NCI-H2107 (cell line): ENCODE measurements at places on chromosomes 4 and X.

DNA sequence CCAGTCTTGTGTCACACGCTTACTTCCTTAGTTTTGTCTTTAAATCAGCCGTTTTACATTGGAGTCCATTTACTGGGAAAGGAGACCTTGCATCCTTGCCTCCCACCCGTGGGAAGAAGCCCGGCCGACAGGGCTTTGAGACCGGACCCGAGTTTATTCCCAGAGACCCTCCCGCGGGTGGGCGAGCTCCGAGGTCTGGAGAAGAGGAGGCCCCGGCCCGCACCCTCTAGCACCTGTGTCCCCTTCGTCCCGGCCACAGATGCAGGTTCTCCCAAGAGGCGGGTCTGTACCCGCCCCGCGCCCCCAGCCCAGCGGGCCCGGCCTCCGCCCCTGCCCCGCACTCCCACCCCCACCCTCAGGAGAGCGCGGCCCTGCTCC, 3.8 kb upstream of the SLC26A1 start:
- DNase-seq, result no peak

GRCh38 chr4:186942758-186943377, 219.2 kb upstream of the FAT1 start:
- no peak for DNase-seq

DNA sequence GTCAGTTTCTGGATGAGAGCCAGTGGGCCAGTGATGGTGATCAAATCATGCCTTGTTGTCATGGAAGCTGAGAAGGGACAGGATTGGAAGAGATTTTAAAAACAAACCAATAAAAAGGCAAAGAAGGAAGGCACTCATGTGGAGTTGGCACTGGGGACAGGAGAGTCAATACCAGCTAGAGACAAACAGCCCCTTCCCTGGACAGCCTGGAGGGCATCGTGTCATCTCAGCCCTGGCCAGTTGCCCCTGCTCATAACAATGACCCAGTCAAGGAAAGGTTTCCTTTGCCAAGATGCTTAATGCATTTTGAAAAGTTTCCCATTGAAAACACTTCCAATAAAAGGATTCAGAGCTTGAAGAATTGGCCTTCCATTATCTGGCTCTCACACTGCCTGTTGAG, 55.5 kb downstream of the SCML1 start:
- DNase-seq, result no peak

- no peak for DNase-seq
Measured at GRCh38 chr4:79923281-79923680, 149.7 kb downstream of the ANTXR2 start.

- no peak for DNase-seq
Measured at GRCh38 chrX:16594490-16594889, 55.5 kb upstream of the S100G start.

DNA sequence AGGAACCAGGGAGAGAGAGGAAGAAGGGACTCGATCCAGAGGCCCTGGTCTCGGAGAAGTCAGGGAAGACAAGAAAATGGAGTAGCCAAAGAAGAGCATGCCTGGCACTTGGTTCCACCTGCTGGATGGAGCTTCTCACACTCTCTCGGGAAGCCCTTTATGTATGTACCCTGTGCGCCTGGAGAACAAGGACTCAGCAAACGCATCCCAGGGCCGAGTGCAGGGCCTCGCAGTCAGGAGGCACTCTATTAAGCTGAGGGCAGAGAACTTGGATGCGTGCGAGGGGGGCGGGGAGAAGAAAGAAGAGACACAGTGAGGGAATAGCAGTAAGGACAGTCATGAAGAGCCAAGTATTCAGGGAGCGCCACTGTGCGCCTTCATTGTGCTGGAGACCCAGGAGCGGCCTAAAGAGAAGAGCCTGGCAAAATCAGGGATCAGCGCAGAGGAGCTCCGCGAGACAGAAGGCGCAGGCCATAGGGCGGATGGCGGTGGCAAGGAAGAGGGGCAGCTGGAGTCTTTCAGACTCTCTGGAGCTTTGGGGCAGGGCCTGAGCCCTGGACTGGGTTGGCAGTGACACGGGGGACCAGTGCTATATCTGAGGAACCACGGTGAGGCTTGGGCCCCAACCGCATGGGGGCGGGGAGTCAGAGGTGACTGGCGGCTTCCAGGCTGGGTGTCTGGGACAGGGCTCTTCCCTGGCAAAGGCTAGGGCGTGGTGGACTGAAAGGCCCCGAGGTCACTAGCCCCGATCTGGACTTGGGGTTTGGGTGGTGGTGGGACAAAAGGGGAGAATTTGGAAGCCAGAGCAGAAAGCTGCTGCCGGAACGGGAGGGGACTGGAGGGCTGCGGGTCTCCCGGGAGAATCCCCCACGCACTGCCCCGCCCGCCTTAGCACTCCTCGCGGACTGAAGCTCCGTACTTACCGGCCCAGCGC, 1.9 kb upstream of the SEPTIN6 start:
- DNase-seq, result no peak

DNA sequence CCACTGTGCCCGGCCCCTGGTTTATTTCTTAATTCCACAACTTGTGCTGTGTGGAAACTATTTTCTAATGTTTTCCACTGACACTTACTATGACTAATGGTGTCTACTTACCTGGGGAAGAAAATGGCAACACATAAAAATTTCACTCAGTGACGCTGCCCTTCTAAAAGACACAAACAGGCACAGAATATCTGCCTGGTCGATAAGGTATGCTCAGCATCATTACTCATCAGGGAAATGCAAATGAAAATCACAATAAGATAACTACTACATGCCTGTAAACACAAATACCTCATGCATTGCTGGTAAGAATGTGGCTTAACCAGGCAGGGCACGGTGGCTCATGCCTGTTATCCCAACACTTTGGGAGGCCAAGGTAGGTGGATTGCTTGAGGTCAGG, 61.6 kb downstream of the UBE2K start:
- no peak for DNase-seq

- DNase-seq, result no peak
Measured at GRCh38 chrX:153779891-153780677, 757 bp upstream of the SRPK3 start.

DNA sequence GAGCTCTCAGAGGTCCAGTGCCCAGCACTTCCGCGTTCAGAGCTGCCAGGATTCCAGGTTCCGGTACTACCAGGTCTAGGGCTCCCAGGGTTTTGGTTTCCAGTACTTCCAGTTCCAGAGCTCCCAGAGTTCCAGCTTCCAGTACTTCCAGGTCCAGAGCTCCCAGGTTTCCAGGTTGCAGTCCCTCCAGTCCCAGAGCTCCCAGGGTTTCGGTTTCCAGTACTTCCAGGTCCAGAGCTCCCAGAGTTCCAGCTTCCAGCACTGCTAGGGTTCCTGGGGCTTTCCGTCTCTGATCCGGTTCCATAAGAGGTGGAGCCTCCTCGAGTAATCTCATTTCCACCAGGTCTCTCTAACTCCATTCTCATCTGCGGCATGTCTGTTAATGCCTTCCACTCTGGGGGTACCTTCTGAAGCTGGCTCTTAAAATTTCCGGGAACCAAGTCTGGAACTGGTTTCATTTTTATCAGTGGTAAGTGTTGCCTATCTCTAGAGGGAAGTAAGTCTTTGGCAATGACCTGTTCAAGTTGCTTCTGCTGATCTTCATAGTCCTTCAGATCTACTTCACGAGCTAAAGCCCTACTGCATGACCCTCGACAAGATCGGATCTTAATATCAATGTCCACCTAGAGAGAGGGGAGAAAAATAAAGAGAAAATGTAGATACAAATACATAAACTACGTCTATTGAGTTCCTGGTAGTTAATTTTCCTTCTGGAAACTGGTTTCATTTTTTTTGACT, 4.1 kb downstream of the FGA start:
- DNase-seq, result no peak

DNA sequence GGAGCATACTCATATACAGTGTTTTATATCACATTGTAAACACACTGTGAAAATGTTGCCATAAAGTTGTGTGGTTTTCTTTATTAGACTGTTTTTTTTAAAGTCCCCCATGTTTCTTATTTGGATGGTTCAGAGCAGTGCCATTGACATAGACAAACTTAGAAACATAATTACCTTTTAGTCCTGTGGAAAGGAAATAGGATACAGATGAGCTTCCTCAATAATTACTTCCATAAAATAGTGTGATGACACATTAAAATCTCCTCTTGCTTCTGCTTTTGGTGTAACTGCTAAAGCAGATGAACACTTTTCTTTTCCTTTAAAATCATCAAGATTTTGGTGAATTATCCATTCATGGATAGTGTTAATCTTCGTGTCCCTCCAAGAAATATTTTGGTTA, 52.9 kb upstream of the LIMCH1 start:
- DNase-seq, result no peak

DNA sequence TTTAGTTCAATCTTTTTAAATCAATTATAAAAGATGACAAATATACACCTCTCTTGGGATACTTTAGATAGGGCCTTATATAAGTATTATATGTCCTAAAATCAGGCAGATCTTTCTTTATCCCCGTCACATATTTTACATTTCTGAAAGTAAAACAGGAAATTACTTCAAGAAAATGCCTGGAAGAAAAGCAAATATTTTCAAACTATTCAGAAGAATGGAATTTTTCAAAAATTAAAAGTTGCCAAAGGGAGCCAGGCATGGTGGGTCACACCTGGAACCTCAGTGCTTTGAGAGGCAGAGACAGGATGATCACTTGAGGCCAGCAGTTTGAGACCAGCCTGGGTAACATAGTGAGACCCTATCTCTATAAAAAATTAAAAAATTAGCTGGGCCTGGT, 34.4 kb downstream of the MGARP start:
- DNase-seq, result no peak

- no peak for DNase-seq
Measured at GRCh38 chr4:10504570-10505179, 47.4 kb upstream of the ZNF518B start.

GRCh38 chrX:140190441-140191108, 225.3 kb upstream of the CXorf66 start:
- DNase-seq, result no peak

DNA sequence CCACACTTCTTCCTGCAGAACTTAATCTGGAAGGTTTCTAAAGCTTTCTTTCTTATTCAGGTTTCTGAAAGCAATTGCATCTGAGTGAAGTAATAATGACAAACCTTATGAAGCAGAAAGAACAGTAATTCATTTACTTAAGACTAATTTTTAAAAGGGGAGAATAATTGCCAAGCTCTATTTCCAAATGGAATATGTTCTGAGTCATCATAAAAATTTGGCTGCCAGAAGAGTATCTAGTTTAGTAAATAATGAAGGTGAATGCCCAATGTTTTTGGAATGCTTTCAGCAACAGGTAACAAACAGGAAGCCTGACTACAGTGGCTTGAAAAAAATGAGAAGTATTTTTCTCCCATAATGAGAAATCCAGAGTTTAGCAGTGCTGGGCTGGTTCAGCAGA, 227.3 kb upstream of the TET2 start:
- no peak for DNase-seq

- no peak for DNase-seq
Measured at GRCh38 chr4:176653401-176654220, 139.1 kb downstream of the VEGFC start.

DNA sequence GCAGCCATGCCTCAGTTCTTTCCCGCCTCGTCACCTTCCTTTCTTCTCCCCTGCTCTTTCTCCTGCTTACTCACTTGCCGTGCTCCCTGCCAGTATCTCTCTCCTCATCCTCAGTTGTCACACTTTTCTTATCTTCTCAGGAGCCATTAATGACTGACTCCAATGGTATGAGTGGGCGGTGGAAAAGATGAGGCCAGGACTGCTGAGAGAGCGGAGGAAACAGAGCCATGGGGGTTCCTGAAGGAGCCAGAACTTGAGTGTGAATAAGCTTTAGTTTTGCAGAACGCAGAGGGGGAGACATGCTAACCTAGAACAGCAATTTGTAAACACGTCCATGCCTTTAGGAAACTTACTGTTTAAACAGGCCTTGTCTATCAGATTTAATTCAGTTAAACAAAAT, 126.5 kb downstream of the CHIC2 start:
- no peak for DNase-seq

DNA sequence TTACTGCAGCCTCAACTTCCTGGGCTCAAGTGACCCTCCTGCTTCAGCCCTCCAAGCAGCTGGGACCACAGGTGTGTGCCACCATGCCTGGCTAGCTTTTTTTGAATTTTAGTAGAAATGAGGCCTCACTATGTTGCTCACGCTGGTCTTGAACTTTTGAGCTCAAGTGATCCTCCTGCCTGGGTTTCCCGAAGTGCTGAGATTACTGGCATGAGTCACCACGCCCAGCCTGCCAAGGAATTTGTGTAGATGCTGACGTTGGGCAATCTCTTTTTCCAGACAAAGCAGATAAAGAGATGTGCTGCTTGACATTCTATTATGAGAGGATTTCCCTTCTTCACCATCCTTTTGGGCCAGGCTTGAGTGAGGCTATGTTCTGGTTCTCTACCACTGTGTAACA, 254.5 kb upstream of the RPS6KA3 start:
- no peak for DNase-seq

DNA sequence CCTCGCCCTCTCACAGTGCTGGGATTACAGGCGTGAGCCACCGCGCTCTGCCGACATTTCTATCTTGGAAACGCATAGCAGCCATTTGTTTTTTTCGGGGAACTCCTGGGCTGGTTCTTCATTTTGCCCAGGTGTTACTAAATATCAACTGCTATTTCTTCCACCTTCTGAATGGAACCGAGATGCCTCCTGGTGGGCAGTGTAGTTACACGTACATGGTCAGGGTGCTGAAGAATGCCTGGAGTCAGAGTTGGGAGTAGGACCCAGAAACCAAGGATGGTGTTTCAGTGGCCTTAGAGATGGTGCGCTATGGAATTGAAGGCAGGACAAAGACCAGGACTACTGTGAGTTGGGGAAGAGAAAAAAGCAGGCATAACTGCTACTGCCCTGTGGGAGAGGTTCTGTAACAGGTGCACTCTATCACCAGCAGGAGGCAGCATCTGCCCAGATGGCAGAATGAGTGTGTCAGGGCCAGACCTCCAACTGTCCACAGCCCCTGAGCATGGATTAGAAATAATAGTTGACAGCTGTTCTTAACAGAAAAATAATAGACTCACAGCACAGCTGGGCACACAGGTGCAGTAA, 81.7 kb downstream of the ZC4H2 start:
- no peak for DNase-seq

- DNase-seq, result no peak
Measured at GRCh38 chrX:39296472-39296871, 495.2 kb downstream of the MID1IP1 start.

DNA sequence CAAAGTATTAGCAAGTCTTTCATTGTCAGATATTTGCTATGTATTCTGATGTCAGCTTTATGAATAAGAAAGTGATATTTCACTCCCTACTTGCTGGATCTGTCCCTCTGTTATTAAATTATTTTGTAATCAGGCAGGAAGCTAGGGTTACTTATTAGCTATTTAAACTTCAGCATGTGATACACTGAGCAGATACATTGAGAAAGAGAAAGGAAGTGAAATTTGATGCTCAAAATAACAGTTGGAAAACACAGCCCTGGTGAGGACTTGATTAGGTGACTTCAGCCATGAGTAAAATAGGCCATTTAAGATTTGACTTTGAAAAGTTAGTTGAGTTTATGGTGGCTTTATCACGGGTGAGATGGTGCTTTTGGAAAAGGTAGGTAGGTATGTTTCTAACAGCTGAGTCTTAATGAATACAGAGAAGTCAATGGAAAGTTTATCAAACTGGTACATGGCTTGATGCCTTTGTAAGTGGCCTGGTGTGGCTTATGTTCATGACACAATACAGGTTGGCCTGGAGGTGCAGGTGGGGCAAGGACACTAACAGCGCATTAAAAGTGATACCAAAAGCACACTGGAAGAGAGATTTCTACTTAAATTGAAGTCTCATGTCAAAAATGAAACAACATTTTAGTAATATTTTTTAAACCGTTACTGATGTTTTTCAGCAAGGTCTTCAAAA, 321.2 kb upstream of the SPOCK3 start:
- no peak for DNase-seq
